ENCODE measurements at places on chromosomes 6 and 20.

DNA sequence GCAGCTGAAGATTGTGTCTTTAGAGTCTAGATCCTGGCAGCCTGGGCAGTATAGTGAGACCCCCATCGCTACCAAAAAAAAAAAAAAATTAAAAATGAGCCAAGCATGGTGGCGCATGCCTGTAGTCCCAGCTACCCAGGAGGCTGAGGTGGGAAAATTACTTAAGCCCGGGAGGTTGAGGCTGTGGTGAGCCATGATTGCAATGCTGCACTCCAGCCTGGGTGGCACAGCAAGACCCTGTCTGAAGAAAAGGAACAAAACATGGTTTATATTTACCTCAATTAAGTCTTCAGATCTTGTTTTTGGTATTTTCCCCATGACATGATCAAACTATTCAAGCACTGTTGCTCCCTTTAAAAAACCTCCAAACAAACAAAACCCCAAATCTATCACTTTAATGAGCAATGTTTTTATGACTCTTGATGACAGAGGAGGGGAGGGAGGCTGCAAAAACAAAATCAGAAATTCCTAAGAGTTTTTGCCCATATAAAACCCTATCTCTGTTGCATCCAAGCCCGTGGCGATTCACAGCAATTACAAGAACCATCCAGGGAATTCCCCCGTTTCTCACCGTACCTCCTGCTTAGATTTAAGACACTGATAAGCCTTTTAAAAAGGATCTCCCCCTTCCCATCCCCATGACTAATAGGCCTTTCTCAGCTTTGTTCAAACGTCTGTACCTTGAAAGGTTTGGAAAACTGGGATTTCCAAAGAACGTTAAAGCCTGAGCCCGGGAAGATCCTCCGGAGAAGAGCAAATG is 259.9 kb downstream of the BMP7 start:
- no peak for DNase-seq

- no peak for DNase-seq
These were observed 24.6 kb downstream of the PPP1R14C start for GRCh38 chr6:150167479-150167873.

DNA sequence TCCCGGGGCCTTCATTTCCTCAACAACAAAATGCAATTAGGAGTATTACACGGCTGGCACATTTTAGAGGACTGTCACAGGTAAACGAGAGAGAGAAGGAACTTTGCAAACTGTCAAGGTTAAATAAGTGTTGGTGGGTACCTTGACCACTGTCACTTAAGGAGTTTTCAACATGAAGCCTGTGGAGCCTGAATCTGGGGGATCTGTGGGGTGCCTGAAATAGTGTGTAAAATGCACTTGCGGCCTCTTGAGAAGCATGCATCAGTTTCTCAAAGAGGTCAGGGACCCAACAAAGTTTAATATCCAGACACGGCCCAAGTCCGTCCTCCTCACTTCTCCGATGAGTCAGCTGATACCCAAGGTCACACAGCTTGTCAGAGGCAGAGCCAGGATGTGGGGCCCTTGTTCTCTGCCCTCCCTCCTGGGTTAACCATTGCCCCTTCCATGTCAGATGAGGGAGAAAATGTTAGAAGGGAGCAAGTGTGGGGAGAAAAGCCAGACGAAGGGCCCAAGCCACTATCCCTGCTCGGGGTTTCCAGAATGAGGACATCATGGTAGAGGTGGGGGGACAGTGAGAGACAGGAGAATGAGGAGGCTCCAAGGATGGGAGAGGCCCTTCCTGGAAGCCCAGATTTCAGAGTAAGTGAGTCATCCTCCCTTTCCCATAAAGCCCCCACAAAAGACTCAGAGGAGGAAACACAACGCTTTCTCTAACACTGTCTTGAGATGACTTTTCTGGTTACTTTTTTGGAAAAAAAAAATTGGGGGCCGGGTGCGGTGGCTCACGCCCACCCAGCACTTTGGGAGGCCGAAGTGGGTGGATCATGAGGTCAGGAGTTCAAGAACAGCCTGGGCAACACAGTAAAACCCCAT is 42.2 kb downstream of the C6orf132 start:
- DNase-seq, result no peak

DNA sequence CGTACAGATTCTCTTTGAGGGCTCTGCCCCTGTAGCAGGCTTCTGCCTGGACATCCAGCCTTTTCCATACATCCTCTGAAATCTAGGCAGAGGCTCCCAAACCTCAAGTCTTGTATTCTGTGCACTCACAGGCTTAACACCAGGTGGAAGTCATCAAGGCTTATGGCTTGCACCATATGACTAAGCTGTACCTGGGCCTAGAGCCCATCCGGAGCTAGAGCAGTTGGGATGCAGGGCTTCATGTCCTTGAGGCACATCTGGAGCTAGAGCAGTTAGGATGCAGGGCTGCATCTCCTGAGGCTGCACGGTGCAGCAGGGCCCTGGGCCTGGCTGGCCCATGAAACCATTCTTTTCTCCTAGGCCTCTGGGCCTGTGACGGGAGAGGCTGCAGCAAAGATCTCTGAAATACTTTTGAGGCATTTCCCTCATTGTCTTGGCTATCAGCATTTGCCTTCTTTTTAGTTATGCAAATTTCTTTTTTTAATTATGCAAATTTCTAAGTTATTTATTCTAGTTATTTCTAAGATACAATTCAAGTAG is 98.7 kb downstream of the CD24 start:
- no peak for DNase-seq

All from HFF-Myc (cell line).